ENCODE measurements at places on chromosomes 7 and 10.

DNA sequence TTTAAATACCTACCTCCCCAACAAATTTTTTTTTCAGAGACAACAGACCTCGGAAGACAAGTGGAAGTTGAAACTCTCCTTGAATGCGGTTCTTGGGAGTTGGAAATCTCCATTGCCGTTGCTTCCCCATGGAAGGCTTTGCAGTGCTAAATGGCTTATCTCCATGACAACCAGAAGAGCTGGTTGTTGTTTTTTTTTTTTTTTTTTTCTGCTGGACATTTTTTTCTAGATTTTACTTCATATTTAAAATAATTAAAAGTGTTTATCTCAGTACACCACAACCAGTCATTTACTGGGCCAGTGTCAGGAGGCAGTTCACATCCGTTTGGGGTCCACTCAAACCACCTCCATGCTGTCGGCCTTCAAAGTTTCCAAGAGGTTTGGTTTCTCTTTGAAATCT, 348.5 kb upstream of the PRKCQ start:
- no peak for DNase-seq

GRCh38 chr10:12946372-12946771, 55.1 kb downstream of the CCDC3 start:
- no peak for DNase-seq

DNA sequence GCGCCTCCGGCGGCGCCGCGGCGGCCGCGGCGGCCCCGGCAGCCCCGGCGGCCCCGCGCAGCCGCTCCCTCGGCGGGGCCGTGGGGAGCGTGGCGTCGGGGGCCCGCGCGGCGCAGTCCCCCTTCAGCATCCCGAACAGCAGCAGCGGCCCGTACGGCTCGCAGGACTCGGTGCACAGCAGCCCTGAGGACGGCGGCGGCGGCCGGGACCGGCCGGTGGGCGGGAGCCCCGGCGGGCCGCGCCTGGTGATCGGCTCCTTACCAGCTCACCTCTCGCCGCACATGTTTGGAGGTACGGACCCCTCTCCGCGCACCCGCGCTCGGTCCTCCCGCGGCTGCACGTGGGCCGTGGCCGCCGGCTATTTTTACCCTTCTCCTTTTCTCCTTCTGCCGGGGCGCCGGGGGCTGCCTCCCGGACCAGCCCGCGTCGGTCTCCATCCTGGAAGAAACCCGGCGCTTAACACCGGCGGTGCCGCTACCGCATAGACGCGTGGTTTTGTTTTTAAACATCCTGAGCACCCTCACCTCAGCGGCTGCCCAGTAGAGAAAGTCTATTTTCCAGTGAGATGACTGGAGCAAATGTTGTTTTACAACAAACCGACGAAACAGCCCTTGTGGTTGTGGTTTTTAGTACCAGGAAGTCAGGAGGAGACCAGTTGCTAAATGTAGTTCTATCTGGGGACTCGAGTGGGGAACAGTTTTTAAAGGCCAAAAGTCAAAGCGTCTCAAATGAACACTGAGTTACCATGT, 1.3 kb downstream of the ZNRF2 start:
- DNase-seq, result no peak

DNA sequence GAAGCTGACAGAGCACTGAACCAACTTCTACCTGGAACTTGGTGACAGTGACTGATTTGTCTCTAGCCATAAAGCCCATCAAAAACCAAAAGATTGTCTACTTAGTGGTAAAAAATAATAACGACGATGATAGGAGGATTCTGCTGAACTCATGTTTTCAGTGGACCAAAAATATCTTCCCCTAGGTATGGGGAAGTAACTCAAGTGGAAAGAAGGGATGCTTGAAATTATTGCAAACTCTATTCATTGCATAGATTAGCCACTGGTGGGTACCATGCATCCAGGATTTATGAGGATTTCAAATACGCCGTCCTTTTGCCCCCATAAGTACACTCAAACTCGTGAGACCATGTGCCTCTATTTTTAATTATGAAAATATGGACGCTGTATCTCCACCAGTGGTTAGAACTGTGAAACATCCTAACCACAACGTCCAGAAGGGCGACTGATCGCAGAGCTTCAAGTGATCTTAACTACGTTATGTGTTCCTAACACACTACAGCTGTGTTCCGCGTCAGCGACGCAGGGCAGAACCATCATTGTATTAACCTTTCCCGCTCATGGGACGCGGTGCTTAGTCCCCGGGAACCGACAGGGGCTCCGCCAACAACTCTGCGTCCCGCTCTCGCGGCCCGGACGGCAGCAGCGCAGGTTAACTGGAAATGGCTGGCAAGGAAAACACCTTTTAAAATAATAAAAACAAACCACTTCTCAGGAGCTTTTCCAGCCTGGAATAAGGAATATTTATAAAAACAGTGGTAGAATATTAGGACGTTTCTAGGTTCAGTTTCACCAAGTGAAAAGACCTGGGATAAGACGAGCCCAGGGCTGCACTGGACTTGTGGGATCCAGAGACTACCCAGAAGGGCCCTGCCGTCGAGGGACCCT, 776 bp downstream of the PEX1 start:
- DNase-seq, result peak; percentile 2

- no peak for DNase-seq
Measured at GRCh38 chr7:96388166-96388565, 66.3 kb upstream of the SLC25A13 start.

DNA sequence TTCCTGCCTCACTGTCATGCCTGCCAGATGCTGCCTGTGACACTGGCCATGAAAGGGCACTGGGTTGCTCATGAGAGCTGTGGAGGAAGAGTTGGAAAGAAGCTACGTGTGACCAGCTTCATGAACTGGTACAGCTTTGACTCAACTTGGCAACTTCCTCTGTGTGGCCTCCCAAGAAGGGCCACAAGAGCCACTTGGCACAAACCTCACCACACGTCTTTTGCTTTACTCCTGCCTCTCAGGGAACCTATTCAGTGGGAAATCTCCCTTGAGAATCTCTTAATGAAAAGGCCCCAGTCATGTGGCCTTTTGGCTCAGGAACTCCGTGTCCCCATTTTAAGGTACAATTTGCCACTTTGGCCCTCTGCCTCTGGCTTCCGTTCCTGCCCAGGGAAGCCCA, 54.5 kb downstream of the FRMD4A start:
- DNase-seq, result no peak

DNA sequence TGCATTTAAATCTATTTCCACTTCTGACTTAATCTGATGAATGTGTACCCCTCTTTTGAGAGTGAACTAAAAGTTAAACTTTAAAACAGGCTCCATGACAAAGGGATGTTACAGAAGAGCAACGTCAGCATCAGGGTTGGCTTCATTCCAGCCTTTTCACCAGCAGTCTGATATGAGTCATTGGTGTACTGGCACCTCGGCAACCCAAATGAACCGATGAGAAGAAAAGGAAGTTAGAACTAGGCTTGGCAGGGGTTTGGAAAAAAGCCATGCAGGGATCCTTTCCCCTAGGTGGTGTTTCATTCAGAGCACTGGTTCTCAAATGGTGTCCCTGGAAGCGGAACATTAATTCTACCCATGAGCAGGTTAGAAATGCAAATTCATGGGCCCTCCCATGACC, 53.6 kb downstream of the SEC61G start:
- DNase-seq, result no peak

DNA sequence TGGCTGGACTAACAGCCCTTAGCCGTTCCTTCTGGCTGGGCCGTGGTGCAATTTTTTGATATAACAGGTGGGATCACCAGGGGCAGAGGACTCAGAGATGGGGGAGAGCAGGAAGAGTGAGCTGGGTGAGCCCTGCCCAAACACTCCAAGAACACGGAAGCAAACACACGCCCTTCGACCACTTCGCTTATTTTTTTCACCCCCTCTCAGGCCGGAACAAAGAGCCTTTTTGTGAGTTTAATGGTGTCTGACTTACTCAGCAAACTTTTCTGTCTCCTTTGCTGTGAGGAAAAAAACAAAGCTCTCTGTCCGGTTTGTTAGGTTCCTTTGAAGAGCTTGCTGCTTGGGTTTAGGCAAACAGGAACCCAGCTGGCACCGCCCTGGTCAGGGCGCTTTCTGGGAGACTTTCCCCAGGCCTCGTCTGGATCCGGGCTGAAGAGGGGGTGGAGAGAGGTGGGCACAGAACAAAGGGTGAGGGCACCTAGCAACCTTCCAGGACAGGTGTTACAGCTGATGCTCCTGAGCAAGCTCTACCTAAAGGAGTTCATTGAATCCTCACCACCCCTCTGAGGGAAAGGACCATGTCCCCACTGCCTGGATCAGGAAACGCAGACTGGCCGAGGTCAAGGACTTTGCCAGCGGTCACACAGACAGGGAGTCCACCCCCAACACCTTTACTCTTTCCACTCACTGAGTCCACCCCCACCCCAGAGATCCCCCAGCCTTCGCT, 23.3 kb downstream of the CALML3 start:
- DNase-seq, result no peak

DNA sequence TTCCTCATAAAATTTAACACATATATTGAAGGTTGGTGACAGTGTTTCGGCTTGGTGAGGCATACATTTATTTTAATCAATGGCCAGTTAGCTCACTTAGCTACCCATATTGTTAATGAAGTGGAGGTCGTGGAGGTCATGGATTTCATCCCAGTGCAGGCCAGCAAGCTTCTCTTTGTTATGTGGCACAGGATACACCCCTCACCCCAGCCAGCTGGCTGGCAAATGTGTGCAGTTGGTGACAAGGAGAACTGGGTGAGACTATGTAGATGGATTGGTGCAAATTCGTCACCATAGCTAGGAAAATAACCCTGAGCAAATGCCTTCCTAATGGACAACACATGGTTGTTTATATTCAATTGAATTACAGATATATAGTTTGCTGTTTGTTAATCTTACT, 50.5 kb upstream of the FOXP2 start:
- no peak for DNase-seq

GRCh38 chr7:105682341-105683060, 101.2 kb upstream of the EFCAB10 start:
- peak; percentile 86 for DNase-seq

DNA sequence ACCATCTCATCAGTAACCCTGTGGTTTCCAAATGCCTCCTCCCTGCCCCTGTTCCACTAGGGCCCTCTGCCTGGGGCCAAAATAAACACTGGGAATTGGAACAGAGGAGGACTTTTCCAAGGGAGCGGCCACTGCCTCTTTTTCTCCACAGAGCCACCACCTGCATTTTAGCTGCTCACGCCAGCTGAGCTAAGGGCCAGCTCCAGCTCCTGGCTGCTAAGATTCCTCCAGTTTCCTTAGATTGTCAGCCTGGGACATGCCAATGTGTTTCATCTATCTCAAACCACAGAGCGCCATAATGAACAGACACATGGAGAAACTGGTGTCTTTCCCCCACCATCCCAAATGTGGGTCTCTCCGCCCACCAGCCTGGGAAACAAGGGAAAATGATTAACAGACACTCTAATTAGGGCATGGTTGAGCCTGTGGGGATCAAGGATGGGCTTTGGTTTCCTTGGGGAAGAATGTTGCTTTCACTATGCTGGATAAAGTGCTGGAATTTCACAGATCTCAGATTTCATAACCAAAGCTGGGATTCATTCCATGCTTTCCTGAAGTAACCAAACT, 52.2 kb downstream of the ASB13 start:
- no peak for DNase-seq

GRCh38 chr7:618539-619367, 99.1 kb upstream of the PDGFA start:
- no peak for DNase-seq

DNA sequence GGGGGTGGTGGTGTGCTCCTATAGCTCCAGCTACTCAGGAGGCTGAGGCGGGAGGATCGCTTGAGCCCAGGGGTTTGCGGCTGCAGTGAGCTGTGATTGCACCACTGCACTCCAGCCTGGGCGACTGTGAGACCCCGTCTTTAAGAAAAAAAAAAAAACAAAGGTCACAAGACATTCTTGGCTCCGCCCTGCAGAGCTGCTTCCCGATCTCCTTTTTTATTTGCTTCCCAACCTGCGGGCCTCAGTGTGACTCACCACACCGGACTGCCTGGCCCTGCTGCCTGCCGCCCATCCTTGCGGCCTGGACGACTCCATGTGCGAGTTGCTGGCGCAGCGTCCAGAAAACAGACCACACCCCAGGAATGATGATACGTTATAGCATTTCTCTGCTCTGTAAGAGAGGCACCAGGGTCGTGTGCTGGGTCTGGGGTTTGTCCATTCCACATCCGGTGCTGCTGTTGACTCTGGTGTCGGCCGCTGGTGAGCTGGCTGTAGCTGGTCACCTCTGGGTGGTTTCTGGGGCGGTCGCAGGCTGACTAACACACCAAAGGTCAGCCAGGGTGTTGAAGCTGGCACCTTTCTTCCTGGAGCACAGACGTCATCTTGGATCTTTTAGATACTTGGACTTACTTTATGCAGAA, 123.6 kb downstream of the TCF7L2 start:
- DNase-seq, result no peak

DNA sequence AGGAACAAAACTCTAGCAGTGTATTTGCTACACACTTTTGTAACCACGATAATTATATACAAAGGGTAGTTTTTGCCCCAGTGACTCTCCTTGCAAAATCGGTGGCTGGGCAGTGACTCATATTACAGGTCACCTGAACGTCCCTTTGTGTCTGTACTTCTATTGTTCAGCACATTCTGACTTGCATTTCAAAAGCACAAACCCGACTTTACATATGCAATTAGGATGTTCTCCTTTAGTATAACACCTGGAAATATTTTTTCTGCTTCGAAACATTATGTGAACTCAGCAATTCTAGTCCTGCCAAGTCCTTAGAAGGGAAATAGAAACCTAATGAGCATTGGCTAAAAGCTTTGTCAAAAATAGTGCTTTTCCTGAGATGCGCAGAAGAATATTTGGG, 6.0 kb downstream of the PRR15 start:
- DNase-seq, result no peak

GRCh38 chr10:103736044-103736443, 119.3 kb downstream of the SH3PXD2A start:
- DNase-seq, result no peak

DNA sequence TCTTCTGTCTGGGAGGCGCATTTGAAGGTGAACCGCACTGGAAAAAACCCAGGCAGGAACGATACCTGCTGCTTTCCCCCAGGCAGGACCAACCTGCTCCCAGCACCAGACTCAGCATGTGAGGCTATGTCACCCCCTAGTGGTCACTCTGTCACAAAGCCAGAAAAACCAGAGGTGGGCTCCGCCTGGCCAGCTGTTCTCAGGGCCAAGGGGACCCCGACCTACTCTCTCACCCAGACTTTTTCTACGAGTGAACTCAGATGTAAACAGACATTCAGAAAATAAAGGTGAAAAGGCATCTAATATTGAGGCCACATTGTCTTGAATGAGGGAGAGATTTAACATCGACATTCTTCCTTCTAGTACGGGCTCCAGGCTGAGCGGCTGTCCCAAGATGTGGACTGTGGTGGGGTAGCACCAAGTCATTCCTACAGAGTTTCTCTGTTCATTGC, 117.3 kb downstream of the PRKAG2 start:
- peak; percentile 54 for DNase-seq

GRCh38 chr10:28677888-28678686, 766 bp downstream of the BAMBI start:
- DNase-seq, result no peak
